ENCODE measurements at places on chromosomes 3 and 15. TPM values are rescaled to one million over a fixed set of nuclear protein-coding genes. Genes with fewer than 3 reads are reported as not detected.

GRCh38 chr3:67228136-67228535 is 230.0 kb downstream of the KBTBD8 start:
- no peak for DNase-seq

DNA sequence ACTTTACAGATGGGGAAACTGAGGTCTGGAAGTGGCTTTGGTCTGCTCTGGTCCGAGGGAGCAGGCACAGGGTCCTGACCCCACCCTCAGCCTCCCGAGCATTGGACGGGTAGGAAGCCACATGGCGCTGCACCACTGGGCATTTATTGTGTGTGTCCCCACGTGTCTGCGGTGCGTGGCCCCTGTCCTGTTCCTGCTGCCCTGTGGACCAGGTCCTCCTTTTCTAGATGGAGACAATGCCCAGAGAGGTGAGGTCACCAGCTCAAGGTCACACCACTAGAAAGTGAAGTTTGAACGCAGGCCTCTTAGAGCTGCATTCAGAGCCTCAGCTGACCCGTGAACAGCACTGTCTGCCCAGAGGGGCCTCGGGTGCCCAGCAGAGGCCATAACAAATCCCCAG is 26.8 kb downstream of the DUSP7 start:
- no peak for DNase-seq

GRCh38 chr3:159185443-159186050 is 383.7 kb downstream of the MFSD1 start:
- no peak for DNase-seq

Gene SERPINI1
- total RNA-seq: 11.9 TPM

DNA sequence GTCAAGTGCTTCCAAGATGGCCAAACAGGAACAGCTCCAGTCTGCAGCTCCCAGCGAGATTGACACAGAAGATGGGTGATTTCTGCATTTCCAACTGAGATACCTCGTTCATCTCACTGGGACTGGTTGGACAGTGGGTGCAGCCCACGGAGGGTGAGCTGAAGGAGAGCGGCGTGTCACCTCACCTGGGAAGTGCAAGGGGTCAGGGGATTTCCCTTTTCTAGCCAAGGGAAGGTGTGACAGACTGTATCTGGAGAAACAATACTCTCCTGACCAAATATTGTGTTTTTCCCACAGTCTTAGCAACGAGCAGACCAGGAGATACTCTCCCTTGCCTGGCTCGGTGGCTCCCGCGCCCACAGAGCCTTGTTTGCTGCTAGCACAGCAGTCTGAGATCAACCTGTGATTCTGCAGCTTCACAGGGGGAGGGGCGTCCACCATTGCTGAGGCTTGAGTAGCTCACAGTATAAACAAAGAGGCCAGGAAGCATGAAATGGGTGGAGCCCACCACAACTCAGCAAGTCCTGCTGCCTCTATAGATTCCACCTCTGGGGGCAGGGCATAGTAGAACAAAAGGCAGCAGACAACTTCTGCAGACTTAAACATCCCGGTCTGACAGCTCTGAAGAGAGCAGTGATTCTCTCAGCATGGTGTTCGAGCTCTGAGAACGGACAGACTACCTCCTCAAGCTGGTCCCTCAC is 293.5 kb upstream of the SUCLG2 start:
- DNase-seq: peak; percentile 1

Gene KBTBD13
- not detected for total RNA-seq

- DNase-seq: peak; percentile 76
Measured at GRCh38 chr15:68256675-68257450, 20.7 kb upstream of the FEM1B start.

DNA sequence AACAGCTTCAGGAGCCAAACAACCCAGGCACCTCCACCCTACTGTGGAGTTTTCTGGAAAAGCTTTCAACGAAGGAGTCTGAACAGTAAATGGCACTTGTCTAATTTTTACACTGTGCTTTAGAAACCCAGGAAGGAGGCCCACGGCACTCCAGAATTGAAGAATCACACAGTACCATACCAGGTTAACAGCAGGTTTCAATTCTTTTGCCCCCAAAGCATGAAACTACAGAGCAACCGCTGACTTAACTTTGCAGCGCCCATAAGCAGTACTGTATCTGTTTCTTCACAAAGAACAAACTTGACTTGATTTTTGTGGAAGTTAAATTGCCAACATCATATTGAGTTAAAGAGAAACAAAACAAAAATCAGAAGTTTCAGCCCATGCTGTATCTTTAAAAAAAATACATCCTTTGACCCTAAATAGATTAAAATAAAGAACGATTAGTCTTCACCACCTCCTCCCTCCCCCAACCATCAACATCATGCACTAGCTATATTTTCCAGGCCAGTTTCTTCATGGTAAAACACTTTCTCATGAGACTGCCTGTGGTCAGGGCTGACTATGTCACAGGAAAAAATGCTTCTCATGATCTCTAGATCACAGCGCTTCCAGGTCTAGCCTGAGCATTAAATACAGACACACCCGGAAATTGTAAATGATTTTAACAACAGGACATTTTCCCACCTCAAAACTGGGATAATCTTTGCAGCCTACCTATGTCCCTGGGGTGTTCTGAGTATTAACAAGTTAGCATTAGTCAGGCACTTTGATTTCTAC is 456.3 kb downstream of the FOXP1 start:
- no peak for DNase-seq

DNA sequence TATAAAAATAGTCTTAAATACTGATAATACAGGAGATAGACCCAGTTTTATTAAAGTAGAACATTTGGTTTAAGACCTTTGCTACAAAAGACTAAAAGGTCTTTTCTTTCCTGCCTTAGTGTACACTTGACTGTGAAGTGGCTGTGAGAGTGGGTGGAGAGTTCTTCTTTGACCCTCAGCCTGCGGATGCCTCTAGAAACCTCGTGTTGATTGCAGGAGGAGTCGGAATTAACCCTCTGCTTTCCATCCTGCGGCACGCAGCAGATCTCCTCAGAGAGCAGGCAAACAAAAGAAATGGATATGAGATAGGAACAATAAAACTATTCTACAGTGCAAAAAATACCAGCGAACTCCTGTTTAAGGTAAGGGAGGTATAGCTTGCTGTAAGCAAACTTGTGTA is 36.5 kb downstream of the OXNAD1 start:
- no peak for DNase-seq

DNA sequence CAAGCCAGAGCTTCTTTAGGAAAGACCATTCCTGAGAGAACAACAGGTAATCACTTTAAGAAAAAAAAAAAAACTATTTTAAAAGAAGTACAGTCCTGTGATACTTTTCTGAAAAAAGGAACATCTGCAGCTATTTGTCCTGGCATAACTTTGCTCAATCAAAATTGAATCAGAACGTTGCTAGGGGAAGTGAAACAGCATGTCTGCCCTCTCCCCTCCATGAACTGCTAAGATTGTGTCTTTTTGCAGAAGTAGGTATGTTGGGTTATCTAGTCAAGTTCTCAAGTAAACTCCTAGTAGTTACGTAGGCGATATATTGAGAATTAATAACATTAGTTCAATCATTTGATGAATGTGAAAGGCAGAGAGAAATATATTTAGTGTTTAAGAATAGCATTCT is 1013.3 kb downstream of the TUSC7 start:
- DNase-seq: no peak

Gene DGKG
- total RNA-seq: 2.6 TPM

Gene HIGD2B
- total RNA-seq: not detected

Gene PLSCR5
- total RNA-seq: not detected

GRCh38 chr3:153210660-153211059 is 48.6 kb downstream of the RAP2B start:
- DNase-seq: no peak

Gene TGM5
- not detected for total RNA-seq

DNA sequence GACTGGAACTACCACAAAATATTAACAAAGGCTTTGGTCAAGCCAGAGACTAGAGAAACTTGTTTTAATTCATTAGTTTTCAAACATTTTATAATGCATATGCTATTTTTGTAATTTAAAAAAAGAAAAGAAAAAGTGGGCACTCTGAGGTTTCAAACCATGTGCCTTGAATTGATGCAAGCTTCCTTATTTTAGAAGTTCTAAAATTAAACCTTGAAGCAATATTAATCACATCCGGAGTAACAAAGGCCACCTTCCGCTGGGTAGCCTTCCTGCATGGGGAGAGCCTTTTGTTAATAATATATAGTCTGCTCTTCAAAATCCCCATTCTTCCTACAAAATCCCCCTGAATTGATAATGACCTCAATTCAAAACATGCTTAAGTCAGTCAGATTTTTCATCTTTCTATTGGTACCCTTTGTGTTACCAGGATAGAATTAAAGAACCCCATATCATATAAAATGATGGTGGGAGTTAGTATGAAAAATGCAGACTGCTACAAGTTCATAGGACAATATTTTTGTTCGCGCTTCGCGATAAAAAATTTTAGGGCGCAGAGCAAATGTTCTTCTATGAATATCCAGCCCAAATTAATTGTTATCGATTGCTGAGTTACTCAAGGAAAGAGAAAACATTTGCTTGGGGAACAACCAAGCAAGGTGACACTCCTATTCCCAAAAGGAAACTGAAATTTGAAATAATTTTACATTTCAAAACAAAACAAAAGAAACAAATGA is 30.6 kb downstream of the LDHAL6B start:
- DNase-seq: no peak
